GM23338 (cell line): ENCODE measurements at places on chromosomes 1 and 21. TPM values are rescaled to one million over a fixed set of nuclear protein-coding genes. Genes with fewer than 3 reads are reported as not detected.
A peak's percentile ranks its signal among the peaks of the same experiment; 100 is the strongest.

Gene MPL
- not detected in 2 replicates for total RNA-seq

Gene INTS11
- 140 and 161 TPM in 2 replicates for total RNA-seq

Gene CYP4Z1
- total RNA-seq, result not detected in 2 replicates

Gene GPR25
- total RNA-seq, result not detected in 2 replicates

DNA sequence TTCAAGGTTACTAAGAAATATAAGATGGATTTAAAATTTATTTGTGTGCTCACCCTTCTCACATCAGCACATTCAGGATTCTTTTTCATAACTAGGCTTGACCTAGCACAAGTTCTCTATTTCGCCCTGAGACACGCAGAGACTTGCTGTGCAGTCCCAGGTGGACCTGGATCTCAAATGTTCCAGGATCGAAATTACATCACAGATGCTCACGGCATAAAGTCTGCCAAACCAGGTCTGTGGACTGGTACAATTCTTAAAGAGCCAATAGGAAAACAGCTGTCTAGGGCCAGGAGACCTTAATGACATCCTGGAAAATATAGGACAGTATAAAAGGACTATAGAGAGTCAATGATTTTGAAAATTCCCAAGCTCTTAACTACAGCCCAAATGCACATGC is 2.2 kb downstream of the PGBD5 start:
- no peak for DNase-seq

GRCh38 chr1:21531241-21531640 is 22.0 kb downstream of the ALPL start:
- no peak for DNase-seq

GRCh38 chr1:160024195-160024905 is 7.4 kb downstream of the PIGM start:
- no peak for DNase-seq

GRCh38 chr1:1212780-1213344 is 1.1 kb downstream of the TNFRSF4 start:
- DNase-seq, result no peak

- DNase-seq, result peak; percentile 66
Observed at GRCh38 chr1:33001282-33001681, 35.4 kb downstream of the AK2 start.

GRCh38 chr1:17186216-17186909 is 18.6 kb upstream of the PADI1 start:
- no peak for DNase-seq

DNA sequence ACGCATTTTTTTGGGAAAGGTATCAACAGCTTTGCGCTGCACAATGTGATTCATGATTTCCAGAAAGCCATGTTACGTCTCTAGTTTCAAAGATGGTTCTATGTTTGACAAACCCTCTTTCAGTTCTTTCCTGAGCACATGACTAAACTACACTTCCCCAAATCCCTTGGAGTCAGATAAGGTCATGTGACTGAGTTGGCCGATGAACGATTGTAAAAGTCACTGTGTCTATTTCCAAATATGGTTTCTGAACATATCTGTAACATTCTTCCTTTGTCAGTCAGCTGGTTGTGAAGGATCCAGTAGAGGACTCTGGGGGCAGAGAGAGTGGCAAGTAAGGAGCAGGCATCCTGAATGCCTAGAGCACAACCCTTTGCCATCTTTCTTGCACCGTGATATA is 35.4 kb downstream of the TMPRSS15 start:
- DNase-seq, result no peak

DNA sequence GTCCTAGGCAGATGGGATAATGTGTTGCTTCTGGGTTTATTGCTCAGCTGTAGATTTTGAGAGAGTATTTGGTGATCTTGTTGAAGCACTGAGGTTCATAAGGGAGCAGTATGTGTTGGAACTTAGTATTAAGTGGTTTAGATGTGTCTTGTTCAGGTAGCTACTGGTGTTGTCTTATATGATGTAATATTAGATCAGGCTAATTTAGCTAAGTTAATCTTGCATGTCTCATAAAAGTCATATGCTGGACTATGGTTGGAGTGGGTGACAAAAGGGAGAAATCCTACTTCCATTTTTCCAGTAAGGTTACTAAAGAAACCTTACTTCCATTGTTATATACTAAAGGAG is 196.4 kb downstream of the CLEC20A start:
- no peak for DNase-seq

- no peak for DNase-seq
Observed at GRCh38 chr1:233998891-233999290, 94.4 kb downstream of the SLC35F3 start.
